ENCODE measurements at places on chromosomes 12 and 14.

DNA sequence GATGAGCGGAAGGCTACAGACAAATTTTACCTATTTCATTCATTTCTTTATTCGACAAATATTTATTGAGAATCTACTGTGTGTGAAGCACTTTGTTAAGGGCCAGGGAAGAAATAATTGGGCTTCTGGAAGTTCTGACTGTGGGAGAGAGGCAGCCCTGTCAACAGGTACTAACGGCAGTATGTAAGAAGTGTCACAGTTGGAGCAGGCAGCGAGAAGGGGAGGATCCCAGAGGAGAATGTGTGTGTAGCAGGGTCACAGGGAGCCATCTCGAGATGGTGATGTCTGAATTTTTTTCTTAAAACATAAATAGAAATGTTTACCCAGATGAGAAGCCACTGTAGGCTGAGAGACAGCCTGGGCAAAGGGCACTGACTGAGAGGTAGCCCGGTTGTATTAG is 163.3 kb upstream of the SLC38A2 start:
- DNase-seq: no peak

DNA sequence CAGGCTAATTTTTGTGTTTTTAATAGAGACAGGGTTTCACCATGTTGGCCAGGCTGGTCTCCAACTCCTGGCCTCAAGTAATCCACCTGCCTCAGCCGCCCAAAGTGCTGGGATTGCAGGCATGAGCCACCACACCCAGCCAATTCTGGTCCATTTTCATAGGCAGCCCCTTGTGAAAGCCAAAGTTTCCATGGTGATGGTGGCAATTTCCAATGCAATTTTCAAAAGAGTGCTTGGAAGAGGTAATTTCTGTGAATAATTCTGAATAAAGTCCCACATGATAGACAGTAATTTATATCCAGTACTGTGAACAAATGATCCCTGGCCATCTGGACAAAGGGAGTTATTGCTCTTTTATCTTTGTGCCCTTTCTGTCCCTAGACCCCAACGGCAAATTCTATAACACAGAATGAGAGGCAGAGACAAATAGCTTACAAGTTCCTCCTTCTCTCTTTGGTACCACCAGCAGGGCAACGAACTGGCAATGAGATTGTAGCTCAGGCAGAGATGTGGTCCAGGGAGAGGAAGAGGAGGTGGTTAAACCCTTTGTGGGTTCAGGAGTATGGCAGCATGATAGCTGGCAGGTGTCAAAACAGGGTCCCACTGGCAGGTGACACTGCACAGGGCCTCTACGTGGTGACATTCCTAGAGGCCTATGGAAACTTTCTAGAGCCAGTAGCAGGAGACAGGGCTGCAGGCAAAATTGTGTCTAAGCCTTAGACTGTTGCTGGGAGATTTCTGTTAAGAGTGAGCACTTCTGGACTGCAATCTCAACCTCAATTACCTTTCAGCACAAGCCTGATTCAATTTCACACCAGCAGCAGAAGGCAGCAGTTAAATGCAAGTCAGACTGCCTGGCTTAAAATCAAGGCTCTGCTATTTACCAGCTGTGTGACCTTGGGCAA is 46.5 kb downstream of the NT5DC3 start:
- no peak for DNase-seq

DNA sequence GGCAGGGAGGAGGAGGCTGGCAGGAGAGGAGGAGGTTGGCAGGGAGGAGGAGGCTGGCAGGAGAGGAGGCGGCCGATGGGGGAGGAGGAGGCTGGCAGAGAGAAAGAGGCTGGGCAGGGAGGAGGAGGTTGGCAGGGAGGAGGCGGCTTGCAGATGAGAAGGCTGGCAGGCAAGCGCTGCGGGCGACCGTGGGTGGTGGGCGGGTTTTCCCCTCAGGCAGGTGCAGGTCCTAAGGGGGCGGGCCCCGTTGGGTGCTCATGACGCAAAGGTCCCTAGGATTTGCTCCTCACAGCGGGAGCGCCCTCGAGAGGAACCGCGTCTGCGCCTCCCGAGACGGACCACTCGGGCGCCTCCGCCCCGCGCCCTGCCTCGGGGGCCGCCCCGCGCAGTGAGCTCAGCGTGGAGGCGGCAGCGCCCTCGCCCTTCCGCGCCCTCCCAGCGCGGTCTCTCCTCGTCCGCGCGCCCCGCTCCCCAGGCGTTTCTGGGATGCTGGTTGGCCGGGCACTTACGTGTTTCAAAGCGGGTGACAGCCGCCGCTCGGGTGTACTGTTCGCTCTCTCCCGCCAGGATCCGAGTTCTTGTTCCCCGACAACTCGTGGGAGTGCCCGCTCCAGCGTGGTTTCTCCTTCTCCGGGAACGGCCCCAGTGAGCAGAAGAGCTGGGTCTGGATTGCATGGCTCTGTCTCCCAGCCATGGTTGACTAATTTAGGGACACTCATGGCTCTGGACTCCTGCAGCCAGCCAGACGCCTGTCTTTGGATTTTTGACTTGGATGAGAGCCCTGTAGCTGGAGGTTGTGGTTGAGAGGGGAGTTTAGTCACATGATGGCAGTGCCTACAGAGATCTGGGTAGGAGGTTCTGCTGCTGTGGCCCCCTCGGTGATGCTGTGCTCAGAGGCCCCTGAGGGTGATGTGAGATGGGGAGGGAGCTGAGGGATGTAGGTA is 64.1 kb upstream of the PPP4R3A start:
- DNase-seq: peak; percentile 64

GRCh38 chr12:47753021-47754001 is 5.4 kb downstream of the RAPGEF3 start:
- DNase-seq: no peak

DNA sequence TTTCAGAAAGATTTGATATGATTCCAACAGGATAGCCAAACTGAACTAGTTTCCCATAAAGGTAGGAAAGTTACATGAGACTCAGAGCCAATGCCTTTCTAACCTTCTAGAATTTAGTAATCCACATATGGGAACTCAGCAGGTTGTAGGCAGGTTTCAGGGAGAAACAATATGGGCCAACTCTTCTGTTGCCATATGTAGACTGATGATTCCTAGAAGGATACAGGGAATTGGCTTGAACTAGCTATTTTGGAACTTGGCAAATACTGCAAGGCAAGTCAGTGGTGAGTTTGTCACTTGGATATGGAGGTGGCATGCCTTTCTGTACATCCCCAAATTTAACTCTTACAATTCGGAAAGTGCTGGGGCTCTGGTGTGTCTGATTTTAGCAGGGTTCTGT is 15.5 kb downstream of the SUDS3 start:
- DNase-seq: no peak

GRCh38 chr12:17142856-17143255 is 536.9 kb upstream of the LMO3 start:
- DNase-seq: no peak

- no peak for DNase-seq
These were observed 33.4 kb downstream of the DDX51 start for GRCh38 chr12:132110677-132111076.

DNA sequence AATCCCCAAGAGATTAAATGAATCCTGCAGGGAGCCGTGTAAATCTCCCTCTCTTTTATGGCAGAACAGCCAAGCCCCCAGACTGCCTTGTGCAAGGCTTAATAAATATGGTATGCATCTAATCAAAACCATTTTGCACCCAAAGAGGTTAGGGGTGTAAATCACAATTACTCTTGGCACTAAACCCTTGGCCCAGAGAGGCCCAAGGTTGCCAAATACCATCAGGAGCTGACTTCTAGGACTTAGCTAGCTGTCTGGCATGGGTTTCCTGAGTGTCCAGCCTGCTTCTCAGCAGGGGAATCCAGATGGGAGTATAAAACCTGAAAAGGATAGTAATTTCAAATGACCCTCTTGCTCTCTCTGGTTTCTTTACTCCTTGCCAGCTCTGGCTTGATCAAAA is 610.4 kb downstream of the MED13L start:
- no peak for DNase-seq

DNA sequence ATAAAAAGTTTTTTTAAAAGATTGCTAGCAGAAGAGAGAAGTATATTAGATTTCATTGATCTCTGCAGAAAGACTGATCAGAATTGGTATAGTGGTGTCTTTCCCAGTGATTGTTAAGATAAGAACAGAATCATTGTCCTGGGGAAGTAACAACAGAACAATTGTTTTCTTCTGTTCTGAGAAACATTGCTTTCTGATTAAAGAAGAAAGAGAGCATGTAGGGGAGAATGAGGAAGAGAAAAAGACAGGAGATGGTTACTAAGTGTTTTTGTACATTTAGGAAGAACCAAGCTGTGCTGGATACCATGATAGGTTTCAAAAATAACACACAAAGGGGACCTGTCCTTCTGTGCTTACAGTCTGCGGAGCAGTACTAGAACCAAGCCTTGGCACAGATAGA is 5.0 kb downstream of the USP30 start:
- DNase-seq: no peak

- DNase-seq: no peak
These were observed 2.8 kb downstream of the NFATC4 start for GRCh38 chr14:24370748-24371147.

DNA sequence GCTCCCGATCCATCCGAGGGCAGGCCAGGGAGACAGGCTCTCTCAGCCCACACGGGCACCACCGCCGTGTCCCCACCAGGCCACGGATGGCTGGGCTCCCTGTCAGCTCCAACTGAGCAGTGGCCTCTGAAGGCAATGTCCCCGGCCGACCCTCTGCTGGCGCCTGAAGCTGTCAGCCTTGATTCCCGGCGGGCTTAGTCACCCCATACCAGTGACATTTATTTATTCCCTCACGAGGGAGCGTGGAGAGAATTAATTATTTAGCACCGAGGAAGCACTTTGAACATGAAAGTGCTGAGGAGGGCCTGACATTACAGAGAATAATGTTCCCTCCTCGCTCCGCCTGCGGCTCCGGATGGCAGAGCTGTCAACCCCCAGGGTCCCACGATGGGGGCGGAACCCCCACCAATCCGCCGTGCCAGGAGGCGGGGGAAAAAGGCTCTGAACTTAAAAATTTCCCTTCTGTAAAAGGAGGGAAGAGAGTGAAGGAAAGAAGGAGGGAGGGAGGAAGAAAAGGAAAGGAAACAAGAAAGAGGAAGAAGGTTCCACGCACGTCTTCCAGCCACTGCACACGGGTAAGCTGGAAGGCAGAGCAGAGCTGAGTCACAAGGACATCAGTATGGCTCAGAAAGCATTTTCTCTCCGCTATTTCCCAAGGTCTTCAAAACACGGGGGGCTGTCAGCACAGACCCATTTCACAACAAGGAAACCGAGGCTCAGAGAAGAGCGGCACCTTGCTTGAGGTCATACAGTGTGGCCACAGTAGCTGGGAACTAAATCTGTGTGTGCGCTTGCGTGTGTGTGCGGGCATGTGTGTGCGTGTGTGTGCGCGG is 108.7 kb upstream of the NCOR2 start:
- DNase-seq: no peak

- no peak for DNase-seq
These were observed 145.3 kb downstream of the SSPN start for GRCh38 chr12:26340649-26341048.

- DNase-seq: no peak
These were observed 5.8 kb upstream of the LRP10 start for GRCh38 chr14:22865424-22866405.

DNA sequence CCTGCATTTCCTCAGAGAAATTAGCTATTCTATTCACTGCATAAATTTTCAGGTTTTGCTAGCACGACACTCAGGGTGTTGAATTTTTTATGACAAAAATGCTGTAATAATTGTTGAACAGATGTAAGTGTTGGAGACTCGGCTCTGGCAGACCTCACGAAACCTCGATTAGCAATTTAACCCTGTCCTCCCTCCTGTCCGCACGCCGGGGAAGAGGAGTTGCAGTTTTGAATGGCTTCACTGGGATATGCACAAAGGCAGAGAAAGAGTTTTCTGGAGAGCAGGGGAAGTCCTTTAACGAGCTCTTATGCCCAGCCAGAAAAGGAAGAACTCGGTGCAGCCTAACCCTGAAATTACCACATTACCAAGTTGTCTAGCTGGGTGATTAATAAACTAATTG is 661.1 kb downstream of the VRK1 start:
- DNase-seq: no peak

DNA sequence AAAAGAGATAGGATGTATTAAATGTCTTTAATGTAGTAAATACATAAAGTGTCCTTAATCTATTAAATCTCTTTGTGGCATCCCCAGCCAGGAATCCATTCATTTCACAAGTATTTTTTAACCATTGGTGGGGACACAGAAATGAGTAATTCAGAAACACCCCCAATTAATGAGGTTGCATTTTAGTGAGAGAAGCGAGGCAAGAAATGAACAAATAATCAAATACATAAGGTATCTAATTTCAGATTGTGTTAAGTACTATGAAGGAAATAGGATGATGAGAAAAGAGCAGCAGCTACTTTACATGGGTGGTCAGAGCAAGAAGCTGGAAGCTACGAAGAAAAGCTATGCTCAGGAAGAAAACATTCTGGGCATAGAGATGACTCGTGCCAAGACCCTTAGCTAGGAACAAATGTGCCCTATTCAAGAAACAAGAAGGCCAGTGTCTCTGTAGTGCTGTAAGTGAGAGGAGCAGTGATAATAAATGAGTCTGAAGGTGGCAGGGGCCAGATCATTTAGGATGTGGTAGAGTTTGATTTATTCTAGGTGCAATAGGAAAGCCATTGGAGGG is 60.5 kb upstream of the IGF1 start:
- DNase-seq: no peak

- DNase-seq: no peak
These were observed 102.9 kb downstream of the DPF3 start for GRCh38 chr14:72790887-72791566.

- peak; percentile 72 for DNase-seq
These were observed at the start of gene TBC1D30 for GRCh38 chr12:64824500-64825142. TSS of gene TBC1D30 (plus strand) at chr12:64824647. CDS start at chr12:64824880, 233 bp downstream.

DNA sequence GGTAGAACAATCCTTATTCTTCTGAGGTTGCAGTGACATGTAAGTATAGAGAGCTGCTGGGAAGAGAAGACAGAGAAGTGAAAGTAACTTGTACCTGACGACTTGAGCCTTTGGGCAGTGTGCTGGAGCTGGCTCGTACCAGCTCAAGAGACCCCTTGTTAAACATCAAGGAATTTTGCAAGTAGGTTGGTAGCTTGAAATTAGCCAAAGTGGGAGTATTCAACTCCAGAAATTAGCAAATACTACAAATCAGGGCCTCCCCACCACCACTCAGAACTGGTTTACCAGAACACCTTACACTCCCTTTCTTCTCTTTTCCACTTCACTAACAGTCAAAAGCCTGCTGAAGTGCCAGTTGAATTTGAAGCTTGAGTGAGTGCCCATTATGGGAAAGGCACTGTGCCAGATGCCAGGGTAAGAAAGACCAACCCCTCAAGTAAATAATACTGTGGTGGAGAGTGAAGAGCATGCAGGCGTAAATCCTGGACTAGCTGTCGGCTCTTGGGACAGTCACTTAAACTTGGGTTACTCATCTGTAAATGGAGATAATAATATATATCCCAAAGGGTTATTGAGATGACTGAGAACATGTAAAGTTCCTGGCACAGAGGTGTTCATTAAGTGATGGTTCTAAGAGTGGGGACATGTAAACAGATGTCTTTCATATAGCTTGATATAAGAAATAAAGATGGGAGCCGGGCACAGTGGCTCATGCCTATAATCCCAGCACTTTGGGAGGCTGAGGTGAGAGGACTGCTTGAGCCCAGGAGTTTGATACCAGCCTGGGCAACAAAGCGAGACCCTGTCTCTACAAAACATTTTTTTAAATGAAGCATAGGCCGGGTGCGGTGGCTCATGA is 27.0 kb upstream of the EID3 start:
- no peak for DNase-seq
